ENCODE measurements at places on chromosomes 4 and X. TPM values are rescaled to one million over a fixed set of nuclear protein-coding genes. Genes with fewer than 3 reads are reported as not detected.

AMBN gene
- not detected for total RNA-seq

CT45A2 gene
- not detected for total RNA-seq

- no peak for DNase-seq
Observed at GRCh38 chrX:56804867-56805266, 75.8 kb downstream of the NBDY start.

- DNase-seq, result no peak
Observed at GRCh38 chrX:12052109-12052508, 86.2 kb upstream of the FRMPD4 start.

DNA sequence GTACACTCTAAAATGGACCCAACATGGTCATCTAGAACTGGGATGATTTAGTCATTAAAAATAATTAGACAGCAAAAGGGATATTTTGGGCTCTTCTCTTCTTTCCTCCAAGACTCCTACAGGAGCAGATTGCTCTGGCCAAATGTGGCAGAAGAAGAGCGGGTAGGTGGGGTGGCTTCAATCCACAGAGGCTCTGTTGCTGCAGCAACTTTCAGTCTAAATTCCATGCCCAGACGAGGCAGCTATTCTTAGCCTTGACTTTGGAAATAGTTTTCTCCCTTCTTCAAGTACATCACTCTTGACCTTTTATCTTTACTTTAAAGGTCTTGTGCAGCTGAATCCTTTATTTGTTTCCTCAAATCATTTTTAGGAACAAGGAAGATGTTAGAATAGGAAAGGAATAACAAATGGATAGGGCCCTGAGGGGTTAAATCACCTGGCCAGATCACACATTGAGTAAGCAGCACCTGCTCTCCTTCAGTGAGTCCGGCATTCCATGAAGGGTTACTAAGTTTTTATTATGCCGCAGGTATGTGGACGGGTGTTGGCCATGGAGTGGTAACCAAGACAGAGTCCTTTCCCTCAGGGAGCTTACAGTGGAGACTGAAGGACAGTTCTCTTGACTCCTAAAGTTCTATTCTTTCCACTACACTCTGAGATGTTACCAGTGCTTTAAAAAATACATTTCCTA, 19.3 kb upstream of the SORBS2 start:
- no peak for DNase-seq

- no peak for DNase-seq
Observed at GRCh38 chr4:48634688-48635308, 144.7 kb downstream of the ZAR1 start.
